CD8-positive, alpha-beta memory T cell (primary cell): ENCODE measurements at places on chromosomes 6 and 20.

- no peak for DNase-seq
Measured at GRCh38 chr20:64152906-64153305, 11.3 kb upstream of the MYT1 start.

DNA sequence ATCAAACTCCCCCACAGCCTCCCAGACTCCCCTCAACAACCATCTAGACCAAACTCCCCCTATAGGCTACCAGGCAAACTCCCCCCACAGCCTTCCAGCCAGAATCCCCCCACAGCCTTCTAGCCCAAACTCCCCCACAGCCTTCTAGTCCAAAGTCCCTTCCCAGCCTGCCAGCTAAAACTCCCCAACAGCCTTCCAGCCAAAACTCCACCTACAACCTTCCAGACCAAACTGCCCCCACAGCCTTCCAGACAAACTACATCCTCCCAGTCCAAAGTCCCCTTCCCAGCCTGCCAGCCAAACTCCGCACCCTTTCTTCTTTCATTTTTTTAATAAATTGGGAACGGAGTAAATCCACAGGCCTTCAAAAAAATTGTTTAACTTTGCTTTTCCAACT is 37.4 kb upstream of the SYNDIG1 start:
- no peak for DNase-seq

- DNase-seq: no peak
Measured at GRCh38 chr20:3729811-3730540, 2.5 kb upstream of the HSPA12B start.

DNA sequence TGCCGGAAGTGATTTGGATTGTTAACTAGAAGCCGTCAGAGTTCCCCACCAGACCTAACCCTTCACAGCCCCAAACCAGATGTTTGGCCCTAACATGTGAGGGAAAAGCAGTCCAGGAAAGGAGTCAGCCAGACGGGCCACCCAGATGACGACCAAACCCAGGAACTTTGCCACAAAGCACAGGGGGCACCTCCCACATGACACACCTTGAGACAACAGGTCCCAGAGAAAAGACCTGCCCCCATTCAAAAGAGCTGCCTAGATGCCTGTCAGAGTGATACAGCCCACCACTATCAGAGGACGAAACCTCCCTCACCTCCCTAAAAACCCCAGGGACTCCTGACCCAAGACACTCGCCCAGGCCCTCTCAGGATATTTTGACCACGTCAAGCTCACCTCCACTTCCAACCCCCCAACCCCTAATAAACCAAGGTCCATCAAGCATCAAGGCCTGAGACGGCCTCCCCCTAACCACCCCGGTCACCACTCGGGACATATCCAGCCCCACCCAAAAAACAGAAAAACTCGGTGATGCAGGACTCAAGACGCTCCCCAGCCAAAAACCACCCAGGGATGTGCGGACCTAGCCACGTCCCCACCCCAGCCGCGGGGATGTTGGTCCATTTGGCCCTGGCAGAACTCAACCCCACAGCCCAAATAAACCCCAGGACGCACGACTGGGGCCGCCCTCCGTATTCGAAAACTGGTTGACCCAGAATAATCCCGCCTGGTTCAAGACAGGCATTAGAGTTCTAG is 662 bp downstream of the ZNF343 start:
- DNase-seq: peak; percentile 6

- no peak for DNase-seq
Measured at GRCh38 chr20:46270977-46271744, 37.1 kb downstream of the CDH22 start.

DNA sequence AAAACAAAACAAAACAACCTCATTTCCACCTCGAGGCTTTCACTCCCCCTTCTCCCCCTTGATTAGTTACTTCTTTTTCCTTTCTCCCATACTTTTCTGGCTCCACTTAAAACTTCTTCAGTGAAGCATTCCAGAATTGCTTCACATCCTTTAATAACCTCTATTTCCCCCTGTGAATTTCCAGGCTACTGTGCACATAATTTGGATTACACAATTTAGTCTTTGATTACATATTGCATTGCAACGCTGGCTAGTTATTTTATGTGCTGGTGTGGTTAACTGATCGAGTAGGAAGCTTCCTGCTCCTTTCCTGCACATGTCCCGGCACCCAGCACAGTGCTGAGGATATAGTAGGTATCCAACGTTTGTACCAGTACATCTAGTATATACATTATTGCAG is 28.1 kb upstream of the EEF1E1 start:
- DNase-seq: no peak

GRCh38 chr6:72984981-72985665 is 240.2 kb downstream of the KHDC1L start:
- no peak for DNase-seq

GRCh38 chr6:12034837-12035236 is 22.7 kb downstream of the HIVEP1 start:
- DNase-seq: no peak

DNA sequence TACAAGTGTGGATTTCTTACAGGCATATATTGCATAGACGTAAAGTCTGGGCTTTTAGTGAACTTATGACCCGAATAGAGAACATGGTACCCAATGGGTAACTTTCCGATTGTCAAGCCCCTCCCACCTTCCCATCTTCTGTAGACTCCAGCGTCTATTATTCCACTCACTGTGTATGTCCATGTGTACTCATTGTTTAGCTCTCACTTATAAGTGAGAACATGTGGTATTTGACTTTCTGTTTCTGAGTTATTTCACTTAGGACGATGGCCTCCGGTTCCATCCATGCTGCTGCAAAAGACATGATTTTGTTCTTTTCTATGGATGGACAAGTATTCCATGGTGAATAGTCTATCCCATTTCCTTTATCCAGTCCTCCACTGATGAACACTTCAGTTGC is 306.4 kb downstream of the CD83 start:
- DNase-seq: no peak

DNA sequence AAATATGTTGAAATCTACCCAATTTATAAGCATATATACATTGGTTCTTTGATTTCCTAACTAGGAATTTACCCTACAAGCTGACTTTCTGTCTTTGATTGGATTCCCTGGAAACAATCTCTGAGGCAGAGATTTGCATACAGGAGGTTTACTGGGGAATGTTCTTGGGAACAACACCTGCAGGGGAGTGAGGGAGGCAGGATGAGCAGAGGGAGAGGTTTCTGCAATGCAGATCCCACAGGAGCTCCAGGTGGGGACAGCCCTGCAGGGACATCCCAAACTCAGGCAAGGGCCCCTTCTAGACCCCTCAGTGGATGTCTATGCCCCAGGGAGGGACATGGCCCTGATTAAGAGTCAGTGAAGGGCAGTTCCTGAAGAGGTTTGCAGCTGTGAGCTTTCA is 95.2 kb upstream of the CCDC167 start:
- no peak for DNase-seq

DNA sequence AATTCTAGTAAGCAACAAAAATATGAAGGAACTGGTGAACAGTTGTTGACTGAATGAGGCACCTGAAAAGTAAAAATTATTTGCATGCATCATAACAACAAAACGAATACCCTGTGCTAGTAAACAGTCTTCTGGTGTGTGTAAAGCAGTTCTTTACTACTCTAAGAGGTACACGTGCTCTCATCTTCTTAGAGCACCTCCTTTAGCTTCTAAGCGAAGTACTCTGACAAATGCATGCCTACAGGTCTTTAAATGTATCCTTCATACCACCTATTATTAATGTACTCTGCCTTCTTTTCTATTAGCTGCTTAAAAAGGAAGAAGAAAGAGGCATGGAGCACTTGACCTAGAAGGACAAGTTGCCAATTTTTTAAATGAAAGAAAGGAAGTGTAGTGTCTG is 32.2 kb upstream of the MYB start:
- no peak for DNase-seq

DNA sequence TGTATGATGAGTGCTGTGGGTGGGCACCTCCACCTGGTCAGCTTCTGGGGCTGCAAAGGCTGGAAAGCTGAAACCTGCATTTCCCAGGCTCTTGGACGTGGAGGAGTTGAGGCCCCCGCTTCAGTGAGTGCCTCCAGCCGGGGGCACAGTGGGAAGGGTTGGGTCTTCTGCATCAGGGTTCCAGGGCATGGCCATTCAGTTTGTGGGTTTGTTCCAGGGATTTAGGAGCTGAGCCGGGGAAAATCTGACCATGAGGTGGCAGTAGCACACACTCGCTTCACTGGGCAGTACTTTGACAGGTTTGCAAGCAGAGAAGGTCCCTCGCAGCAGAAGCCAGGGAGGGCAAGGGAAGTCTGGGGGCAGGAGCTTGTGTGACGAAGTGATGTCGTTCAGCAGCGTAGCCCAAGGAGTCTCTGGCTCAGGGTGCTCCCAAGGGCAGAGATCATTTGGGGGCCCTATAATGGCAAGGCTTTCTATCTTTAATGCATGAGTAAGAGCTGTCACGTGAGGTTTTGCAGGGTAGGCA is 69.5 kb upstream of the SULF2 start:
- DNase-seq: no peak

GRCh38 chr20:10537850-10538480 is 102.9 kb downstream of the SLX4IP start:
- DNase-seq: no peak

DNA sequence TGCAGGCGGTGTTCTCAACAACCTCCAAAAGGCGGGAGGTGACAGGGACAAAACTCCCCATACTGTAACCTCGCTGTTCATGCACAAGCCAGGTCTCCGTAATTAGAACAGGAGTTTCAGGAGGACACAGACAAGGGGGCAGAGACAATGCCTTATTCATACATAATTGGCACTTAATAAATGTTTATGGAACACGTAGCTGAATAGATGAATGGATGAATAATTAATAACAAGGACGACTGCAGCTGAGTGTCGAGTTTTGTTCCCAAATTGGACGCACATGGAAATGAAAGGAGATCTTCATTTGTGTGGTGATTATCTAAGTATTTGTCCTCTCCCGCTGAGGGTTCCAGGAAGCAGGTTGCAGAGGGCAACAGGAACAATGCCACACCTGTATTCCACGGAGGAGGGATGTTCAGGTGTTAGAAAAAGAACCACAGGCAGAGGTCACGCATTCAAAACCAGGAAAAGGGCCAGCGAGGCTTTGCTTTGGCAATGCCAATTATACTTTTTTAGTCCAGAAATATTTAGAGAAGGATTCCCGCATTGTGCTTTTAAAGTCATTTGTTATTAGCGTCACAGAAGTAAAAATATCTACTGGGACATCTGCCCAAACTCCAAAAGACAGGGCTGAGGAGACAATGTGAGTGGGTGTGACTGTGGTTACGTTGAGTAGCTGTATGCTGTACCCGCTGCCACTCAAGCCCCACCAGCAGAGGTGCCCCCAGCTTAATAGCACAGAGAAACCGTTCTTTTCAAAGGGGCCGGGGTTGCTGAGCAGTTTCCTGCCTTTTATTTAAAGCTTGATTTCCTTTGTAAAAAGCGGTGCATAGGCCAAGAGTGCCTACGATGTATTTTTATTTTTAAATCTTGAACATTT is 123.3 kb downstream of the PXDC1 start:
- no peak for DNase-seq

GRCh38 chr6:13917141-13917540 is 7.6 kb upstream of the RNF182 start:
- no peak for DNase-seq

DNA sequence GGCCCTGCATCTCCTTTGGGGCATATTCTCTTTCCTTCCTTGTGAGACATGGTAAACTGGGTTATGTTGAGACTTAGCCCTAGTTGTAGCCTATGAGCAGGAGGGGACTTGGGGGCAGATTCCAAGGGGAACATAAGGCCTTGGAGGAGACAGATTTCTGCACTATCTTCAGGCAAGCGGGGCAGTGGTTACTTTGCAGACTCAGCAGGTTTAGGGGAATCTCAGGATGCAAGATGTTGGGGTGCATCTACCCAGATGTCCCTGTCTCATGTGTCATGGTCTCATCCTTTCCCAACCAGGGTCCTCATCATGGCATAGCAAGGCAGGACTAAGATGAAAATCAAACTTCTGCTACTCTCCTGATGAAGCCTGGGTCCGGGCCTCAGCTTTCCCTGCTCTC is 58.6 kb upstream of the PTPRT start:
- DNase-seq: no peak

DNA sequence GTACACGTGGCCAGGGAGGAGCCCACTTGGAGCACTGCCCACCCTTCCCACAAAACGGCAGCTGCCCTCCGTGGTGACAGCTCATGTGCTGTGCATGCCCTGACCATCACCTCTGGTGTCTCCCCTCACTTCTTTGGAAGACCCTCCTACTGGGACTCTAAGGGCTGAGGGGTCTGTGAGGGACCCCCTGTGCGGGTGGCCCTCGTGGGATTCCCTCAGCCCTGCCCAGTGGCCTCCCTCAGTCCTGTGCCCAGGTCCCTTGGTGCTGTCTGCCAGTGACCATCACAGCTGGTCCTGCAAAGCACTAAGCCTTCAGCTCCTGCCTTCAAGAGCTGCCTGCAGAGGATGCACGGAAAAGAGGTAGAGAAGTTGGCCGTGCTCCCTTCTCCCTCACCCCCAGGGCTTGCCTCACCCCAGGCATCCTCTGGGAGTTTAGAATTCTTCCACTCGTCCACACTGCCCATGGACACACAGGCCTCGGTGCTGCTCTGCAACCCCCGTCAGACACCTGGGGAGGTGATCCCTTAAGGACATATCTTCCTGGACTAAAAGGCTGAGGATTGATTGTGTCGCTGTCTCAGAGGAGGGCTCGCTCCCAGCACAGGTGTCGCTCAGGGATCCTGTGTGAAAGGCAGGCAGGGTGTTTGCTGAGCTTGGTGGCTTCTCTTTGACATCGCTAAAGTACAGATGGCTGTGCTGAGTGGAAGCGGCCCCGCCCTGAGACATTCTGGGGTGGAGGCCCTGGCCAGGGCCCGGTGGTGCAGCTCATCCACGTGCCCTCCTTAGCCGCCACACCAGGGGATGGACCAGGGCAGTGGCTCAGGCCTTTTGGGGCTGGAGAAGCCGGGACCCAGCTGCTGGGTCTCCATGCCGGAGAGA is 119.5 kb upstream of the FRMD1 start:
- DNase-seq: no peak

- no peak for DNase-seq
Measured at GRCh38 chr20:24138196-24138857, 149.7 kb upstream of the GGTLC1 start.

- DNase-seq: no peak
Measured at GRCh38 chr6:101851911-101852310, 458.4 kb downstream of the GRIK2 start.

- DNase-seq: no peak
Measured at GRCh38 chr20:53419693-53420460, 173.8 kb downstream of the ZNF217 start.

DNA sequence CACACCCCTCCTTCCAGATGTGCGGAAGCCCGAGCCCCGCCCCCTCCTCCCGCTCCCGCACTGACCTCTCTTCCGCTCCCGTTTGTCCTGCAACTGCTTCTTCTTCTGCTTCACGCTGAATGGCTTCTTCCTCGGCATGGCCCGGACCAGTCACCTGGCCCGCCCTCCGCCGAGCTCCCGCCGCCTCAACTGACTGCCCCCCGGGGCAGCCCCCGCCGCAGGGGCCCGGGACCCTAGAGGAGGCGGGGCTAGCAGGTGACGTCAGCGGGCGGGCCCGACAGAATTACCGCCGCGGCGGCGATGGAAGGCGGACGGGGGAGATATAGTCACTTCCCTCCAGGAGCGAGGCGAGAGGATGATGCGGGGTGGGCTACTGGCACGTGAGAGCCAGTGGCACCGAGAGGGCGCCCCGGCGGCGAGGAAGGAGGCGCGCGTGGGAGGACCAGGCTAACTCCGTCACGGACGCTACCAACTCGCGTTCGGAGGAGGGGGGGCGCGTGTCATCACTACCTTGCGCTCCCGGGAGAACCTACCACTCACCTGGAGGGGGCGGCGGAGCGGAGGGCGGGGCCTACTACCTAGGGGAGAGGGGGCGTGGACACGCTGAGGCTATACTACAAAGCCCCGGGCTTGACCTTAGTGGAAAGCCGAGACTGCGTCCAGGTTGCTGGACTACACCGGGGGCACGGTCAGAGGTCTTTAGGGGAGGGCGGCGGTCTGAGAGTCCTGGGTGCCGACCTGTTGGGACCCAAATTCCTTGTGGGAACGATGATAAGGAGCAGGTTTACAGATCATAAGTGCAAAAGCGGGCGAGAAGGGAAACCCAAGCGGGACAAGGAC is at the start of gene GNL1:
Gene GNL1 (minus strand): TSS at position 424 of the 840 bp plus-strand sequence. CDS start 286 bp downstream, at position 138.
- DNase-seq: peak; percentile 99
